SK-N-SH (cell line): ENCODE measurements at places on chromosomes 6 and 20. TPM values are rescaled to one million over a fixed set of nuclear protein-coding genes. Genes with fewer than 3 reads are reported as not detected.
A peak's percentile ranks its signal among the peaks of the same experiment; 100 is the strongest.

The ADGRG6 gene
- polyA plus RNA-seq: 61.5 and 91.8 TPM in 2 replicates

The PPP1R16B gene
- polyA plus RNA-seq: 0.28 and 0.91 TPM in 2 replicates

The HDAC2 gene
- polyA plus RNA-seq: 90.4 and 105 TPM in 2 replicates

The DDO gene
- polyA plus RNA-seq: 0.79 and 1.3 TPM in 2 replicates

The KHDC1L gene
- 0.16 and 0.18 TPM in 2 replicates for polyA plus RNA-seq

The SPEF1 gene
- 1.6 and 1.8 TPM in 2 replicates for polyA plus RNA-seq

The ANGPT4 gene
- polyA plus RNA-seq: not detected in 2 replicates

The SEMG1 gene
- not detected in 2 replicates for polyA plus RNA-seq

The TREM2 gene
- polyA plus RNA-seq: not detected in 2 replicates

The LY6G6D gene
- not detected in 2 replicates for polyA plus RNA-seq

- DNase-seq: peak; percentile 91
- no peak overlapping the region; the same call in 1 of the 2 replicates for H3K4me3 ChIP-seq
- H3K27me3 ChIP-seq: no peaks in the 10 kb centered on the region; the same call in 1 of the 2 replicates
Measured at GRCh38 chr20:32626859-32627636, 41.9 kb upstream of the NOL4L start.

- no peak for DNase-seq
- H3K4me1 ChIP-seq: no peaks in the 10 kb centered on the region; the same call in 1 of the 2 replicates
- no peaks in the 10 kb centered on the region for H3K27me3 ChIP-seq
- no peak overlapping the region for H3K27ac ChIP-seq
Measured at GRCh38 chr6:156978948-156979347, 201.8 kb downstream of the ARID1B start.

DNA sequence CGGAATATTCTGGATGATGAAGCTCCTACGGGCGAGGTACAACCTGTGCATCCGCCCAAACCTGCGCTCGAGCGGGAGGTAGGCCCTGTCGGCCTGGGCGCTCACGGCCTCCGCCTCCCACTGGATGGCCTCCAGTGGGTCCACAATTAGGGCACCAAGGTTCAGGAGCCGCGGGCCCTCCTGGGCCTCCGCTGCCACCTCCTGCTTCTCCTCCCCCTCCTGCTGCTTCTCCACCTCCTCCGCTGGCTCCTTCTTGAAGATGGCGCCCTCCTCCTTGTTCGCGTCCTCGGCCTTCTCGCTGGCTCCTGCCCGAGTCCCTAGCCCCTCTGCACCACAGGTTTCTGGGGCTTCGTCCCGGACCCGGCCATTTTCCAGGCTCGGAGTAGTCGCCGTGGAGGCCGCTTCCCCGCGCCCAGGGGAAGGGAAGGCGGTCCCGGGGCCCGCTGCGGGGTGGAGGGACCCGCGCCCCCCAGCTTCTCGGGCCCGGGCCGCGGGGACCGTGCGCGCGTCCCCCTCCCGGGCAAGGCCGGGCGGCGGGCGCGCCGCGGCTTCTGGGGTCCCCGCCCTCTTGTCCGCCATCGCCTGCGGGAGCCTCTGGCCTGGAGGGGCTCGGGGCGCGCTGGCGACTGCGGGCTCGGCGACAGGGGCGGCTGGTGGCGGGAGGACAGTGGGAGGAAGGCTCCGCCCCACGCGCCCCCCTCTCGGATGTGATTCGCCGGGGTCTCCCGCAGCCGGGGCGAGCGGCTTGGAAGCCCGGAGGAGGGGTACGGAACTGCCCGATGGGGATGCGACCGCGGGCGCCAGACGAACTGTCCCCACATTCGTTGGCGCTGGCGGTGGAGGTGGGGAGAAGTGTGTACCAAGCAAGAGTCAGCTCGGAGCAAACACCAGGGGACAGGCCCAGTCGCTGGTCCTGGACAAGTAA lies 17.6 kb downstream of the PLAGL2 start:
- H3K36me3 ChIP-seq: peaks cover 14% of the 10 kb centered on the region; the same call in 1 of the 2 replicates
- H3K4me1 ChIP-seq: peaks cover 23% of the 10 kb centered on the region; the same call in 1 of the 2 replicates
- H3K4me3 ChIP-seq: peak overlapping the region; percentile 57
- no peaks in the 10 kb centered on the region for H3K27me3 ChIP-seq
- peak; percentile 92 for DNase-seq

DNA sequence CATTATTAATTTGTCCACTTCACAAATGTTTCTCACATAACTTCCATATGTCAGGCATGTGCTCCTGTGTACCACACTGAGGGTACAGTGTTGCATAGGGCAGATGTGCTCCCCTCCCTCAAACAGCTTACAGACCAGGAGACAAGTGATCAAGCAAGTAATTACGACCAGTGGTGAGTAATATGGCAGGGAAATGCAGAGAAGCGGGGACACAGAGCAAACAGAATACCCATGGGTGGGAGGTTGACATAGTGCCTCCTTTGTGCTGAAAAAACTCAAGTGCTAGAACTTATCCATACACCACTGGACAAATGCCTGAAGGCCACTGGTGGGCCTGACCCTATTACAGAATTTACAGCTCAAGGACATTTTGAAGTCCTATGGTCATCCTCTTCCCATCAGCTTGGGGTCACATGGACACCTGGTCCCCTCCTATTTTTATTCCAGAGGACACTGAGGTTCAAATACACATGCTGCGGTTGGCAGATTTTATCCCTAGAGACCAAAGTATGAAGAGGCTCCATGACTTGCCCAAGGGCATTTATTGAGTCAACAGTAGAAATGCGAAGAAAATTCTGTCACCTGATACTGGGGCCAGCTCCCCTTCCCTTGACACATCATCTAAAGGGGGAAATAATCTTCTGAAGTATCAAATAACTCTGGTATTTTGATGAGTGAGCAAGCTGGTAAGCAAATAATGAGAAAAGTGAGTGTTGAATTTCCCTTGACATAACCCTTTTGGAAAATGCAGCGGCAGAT lies 116.6 kb downstream of the QRSL1 start:
- no peaks in the 10 kb centered on the region for H3K36me3 ChIP-seq
- H3K4me1 ChIP-seq: peaks cover 6% of the 10 kb centered on the region; the same call in 1 of the 2 replicates
- no peak overlapping the region for H3K27ac ChIP-seq
- H3K4me3 ChIP-seq: no peak overlapping the region

DNA sequence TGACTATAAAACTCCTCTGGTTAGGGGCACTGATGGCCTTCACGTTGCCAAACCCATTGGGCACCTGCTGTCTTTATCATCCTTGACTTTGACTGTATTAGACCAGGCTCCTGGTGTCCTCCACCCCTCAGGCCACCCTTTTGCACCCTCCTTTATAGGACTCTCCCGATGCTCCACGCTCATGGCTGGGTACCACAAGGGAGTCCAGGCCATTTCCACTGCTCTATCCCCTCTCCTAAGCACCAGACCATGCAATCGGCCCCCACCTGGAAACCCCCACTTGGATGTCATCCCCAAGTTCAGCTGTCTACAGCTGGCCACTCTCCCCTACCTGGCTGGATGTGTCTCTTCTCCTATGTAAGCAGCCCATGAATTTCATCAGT lies 115.2 kb downstream of the TOX2 start:
- no peak for DNase-seq
- H3K36me3 ChIP-seq: no peaks in the 10 kb centered on the region
- no peaks in the 10 kb centered on the region for H3K27me3 ChIP-seq
- H3K4me3 ChIP-seq: no peak overlapping the region

GRCh38 chr6:167552258-167552630 lies 227.4 kb downstream of the TTLL2 start:
- DNase-seq: no peak
- no peak overlapping the region for H3K27ac ChIP-seq
- H3K27me3 ChIP-seq: no peaks in the 10 kb centered on the region
- H3K4me1 ChIP-seq: peaks cover 2% of the 10 kb centered on the region; the same call in 1 of the 2 replicates

- DNase-seq: no peak
- H3K27ac ChIP-seq: no peak overlapping the region
- no peak overlapping the region for H3K4me3 ChIP-seq
- no peaks in the 10 kb centered on the region for H3K4me1 ChIP-seq
- H3K27me3 ChIP-seq: no peaks in the 10 kb centered on the region
Measured at GRCh38 chr6:64589961-64590360, 954.4 kb downstream of the PHF3 start.

GRCh38 chr20:48738399-48739304 lies 89.1 kb downstream of the PREX1 start:
- no peaks in the 10 kb centered on the region for H3K36me3 ChIP-seq
- H3K4me1 ChIP-seq: peaks cover 5% of the 10 kb centered on the region; the same call in 1 of the 2 replicates
- DNase-seq: no peak
- H3K27ac ChIP-seq: no peak overlapping the region

GRCh38 chr6:134698228-134698627 lies 251.7 kb downstream of the ALDH8A1 start:
- H3K4me1 ChIP-seq: no peaks in the 10 kb centered on the region
- no peak for DNase-seq
- no peaks in the 10 kb centered on the region for H3K36me3 ChIP-seq

GRCh38 chr6:47811443-47811842 lies 29.6 kb downstream of the OPN5 start:
- DNase-seq: no peak
- no peaks in the 10 kb centered on the region for H3K36me3 ChIP-seq
- peaks cover 39% of the 10 kb centered on the region; the same call in 1 of the 2 replicates for H3K27me3 ChIP-seq
- H3K27ac ChIP-seq: no peak overlapping the region

DNA sequence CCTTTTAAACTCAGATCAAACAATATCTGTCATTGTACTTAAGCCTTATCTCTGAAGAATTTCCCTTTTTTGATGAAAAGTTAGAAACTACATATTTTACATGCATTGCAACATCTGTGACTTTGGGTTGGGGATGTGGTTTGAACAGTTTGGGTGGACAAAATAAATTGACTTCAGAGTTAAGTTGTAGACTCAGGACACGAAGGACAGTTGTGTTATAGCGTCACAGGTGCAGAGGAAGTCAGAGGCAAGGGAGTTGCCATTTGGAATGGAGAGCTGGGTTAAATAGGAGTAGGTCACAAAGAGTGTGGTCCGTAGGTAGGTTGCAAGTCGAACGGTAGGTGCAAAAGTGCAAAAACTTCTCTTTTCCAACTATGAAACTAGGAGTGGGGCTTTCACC lies 46.0 kb downstream of the ZFAND3 start:
- no peak overlapping the region for H3K27ac ChIP-seq
- H3K27me3 ChIP-seq: no peaks in the 10 kb centered on the region
- peaks cover 3% of the 10 kb centered on the region; the same call in 1 of the 2 replicates for H3K36me3 ChIP-seq
- H3K4me1 ChIP-seq: peaks cover 11% of the 10 kb centered on the region
- no peak for DNase-seq

DNA sequence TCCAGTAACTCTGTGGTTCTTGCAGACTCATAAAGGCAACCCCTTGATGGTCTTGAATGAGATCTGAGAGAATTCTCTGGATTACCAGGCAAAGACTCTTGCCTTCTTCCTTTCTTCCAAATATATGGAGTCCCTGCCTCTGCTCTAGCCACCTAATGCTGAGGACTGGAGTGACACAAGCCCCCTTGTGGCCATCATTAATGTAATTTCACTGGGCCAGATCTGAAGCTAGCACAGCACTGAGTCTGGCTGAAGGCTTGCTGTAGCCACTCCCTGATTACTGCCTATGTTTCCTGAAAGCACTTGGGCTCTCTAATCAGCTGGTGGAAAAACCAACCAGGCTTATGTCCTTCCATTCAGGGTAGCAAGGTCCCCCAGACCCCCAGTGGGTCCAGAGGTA lies 559.3 kb upstream of the IRAK1BP1 start:
- no peaks in the 10 kb centered on the region for H3K4me1 ChIP-seq
- no peaks in the 10 kb centered on the region for H3K36me3 ChIP-seq
- DNase-seq: no peak
- no peaks in the 10 kb centered on the region for H3K27me3 ChIP-seq
